ENCODE measurements at places on chromosomes 6 and 20. TPM values are rescaled to one million over a fixed set of nuclear protein-coding genes. Genes with fewer than 3 reads are reported as not detected.

- DNase-seq: no peak
Observed at GRCh38 chr6:159461266-159461665, 231.8 kb downstream of the SOD2 start.

DNA sequence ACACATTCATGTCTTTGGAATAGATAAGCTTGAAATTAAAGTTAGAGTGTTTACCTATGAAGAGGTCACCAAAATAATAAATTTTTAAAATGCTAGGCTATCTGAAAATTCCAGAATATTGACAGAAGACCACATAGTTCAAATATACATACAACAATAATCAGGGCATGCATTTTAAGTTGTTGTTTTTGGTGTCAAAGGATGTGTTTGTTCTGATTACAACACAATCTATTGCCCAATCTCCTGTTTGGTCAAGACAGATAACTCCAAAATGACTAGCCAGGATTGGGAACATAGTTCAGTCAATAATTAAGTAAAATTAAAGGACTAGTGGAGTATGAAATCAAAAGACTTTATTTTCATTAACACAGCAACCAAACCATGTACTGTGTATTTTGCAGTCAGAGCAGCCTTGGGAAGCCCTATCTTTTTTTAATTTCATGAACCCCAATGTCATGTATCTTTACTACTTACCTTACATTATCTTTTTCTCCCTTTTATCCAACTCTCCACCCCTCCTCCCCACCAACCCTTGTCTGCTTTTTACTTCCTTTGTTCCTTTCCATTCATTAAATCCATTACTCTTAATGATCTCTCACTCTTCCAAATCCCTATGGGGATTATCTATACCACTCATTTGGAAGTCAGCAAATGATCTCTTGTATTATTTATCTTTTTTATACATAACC, 111.2 kb downstream of the CDK19 start:
- DNase-seq: no peak

DNA sequence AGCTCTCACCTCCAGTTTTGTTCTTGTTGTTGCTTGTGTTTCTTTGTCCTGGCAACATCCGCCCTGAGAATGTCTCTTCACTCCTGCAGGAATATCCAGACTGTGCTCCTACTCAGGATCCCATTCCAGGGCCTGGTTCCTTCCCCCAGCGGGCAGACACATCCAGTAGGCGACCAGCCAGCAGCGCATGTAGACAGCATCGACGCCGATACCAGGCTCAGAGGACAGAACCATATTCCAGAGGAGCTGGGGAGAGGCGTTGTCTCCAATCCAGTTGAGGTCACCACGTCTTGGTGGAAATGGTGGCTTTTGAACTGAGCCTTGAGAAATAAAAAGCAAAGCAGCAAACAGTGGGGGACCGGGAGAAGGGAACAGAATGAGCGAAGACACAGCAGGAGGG, 114.6 kb upstream of the THBS2 start:
- no peak for DNase-seq

DNA sequence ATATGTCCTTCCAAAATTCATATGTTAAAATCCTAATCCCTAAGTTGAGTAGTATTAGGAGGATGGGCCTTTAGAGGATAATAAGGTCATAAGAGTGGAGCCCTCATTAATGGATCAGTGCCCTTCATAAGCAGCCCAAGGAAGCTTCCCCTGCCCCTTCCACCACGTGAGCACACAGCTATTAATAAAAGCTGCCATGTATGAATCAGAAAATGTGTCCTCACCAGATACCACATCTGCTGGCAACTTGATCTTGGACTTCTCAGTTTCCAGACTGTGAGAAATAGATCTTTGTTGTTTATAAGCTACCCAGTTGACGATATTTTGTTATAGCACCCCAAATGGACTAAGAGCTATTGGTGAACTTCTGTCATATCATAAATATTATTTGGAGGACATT, 207.7 kb upstream of the HDDC2 start:
- DNase-seq: no peak

GRCh38 chr20:50378170-50379000, 131.8 kb upstream of the PTPN1 start:
- DNase-seq: no peak

DNA sequence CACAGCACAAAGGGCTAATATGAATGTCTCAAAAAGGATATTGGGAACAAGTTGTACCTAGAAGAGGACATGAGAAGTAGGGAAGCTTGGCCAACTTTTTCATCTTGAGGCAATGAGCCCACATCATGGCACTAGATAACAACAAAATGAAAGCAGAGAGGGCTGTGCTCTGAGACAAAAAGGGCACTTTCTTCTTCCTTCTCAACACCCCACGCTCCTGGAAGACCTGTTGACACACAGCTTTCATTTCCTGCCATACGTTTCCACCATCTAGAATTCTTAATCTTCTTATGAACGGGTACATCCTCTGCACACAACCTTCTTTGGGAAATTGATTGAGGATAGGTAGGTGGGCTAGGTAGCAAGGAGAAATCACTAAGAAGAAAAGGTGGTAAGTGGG, 187.8 kb upstream of the STXBP5 start:
- no peak for DNase-seq

DNA sequence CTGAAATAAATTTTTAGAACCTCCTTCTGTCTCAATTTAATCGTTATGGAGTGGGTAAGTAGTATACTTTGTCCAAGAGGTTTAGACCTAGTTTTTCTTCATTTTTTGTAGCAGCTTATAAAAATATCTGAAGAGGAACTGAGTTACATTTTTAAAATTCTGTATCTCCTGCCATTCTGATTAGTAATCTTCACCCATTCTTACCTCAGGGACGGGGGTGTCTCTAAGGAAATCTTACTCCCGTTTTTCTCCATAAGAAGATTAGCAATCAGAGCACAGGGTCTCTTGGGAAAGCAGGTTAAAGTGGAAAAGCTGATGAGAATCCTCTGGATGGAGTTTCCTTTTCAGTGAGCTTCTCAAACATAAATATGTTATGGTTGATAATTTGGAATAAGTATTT, 259.3 kb upstream of the FAM83B start:
- DNase-seq: no peak

DNA sequence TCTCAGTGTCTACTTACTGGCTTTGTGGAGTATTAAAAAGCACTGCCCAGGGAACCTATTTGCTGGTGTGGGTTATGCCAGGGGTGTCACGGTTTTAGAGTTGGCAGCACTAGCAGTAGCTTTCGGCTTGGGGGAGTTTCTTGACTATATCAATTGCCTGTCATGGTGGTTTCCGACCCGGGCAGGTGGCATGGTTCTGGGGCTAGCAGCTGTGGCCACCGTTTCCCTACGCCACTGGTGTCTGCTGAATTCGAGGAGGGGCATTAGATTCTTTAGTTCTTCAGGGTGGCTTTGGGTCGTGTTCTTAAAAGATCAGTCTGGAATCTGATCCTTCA, 55.6 kb upstream of the FOXC1 start:
- DNase-seq: no peak

DNA sequence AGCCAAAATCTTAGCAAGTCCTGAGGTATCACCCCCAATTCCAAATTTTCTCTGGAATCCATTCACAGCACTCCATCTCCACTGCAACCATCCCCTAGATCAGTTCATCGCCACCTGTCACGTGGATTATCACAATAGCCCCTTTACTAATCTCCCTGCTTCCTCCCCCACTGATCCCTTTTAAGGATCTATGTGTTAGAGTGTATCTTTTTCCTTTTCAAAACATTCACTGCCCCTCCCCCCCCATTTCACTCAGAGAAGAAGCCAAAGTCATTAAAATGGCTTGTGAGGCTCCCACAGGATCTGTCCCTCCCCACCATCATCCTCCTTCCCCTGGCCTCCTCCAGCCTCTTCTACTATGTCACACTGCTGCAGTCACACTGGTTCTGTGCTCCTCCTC, 18.4 kb upstream of the SPAG4 start:
- no peak for DNase-seq

DNA sequence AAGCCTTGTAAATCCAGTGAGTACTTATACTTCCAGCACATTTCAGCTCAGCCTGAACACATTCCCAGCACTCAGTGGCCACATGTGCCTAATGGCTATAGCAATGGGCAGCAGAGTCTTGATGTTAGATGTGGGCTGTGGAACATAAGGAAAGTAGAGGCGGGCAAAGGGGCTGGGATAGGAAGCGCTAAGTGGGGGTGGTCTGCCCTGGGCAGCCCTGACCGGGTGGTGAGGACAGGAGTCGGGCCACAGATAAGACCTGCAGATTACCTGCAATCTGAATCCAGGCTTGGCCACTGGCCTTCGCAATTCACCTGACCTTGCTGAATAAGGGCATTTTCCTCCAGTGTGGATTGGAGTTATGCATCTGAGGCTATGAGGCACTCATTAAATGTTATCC, 11.1 kb upstream of the HMGA1 start:
- DNase-seq: no peak

DNA sequence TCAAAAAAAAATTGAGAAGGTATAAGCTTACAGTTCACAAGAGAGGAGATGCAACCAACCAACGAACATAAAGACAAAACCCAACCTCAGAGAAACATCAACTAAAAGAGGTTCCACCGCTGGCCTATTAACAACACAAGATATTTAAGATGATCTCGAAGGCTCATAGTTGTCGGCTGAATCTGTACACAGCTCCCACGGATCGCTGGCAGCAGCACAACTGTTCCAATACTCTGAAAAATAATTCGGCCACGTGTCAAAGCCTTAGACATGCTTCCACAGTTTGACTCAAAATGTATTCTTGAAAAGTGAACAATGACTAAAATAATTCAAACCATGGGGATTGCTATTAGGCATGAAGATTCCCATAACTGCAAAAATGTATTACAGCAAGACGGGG, 13.7 kb downstream of the EXOC2 start:
- no peak for DNase-seq

DNA sequence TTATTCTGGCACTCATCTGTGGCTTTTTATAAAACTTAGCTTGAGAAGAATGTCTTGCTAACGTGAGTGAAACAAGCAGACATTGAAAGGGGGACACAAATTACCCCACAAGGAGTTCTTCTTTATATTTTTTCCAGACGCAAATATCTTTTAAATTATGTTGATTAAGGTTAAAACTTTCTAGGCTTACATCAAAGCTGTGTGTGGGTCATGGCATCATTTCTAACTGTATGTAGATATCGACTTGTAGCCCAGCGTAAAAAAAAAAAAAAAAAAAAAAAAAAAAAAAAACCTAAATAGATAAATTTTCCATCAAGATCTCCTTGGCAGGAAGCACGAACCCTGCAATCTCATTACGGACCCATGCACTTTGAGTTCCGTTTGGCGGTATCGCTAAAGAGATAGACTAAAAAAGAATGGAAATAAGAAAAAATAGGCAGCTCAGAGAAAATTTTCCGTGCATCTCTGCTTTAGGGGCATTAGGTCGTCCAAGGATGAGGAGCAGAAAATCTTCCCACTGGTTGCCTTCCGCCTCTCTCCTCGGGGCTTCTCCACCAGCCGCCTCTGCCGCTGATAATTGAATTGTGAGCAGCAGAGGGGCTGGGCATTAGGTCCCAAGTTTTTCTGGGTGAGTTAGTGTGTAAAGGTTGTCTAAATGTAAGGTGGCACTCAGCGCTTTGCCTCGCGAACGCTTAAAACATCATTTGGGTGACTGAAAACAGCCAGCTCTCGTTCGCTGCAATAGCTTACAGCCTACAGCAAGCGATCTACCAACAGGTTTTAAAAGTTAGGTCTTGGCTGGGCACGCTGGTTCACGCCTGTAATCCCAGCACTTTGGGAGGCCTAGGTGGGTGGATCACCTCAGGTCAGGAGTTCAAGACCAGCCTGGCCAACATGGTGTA, 194.0 kb downstream of the TRIM27 start:
- DNase-seq: no peak

GRCh38 chr6:73314577-73315492, 39.2 kb downstream of the DPPA5 start:
- DNase-seq: no peak

GRCh38 chr6:17281497-17282481, 628 bp downstream of the RBM24 start:
- no peak for DNase-seq

Gene LAMA4
- 0.08 TPM for polyA plus RNA-seq

Gene SEC23B
- 44.9 TPM for polyA plus RNA-seq

Gene ELOVL4
- polyA plus RNA-seq: 5.2 TPM

Gene CD2AP
- 10.9 TPM for polyA plus RNA-seq

Gene UFL1
- 4.5 TPM for polyA plus RNA-seq

Gene FOXS1
- not detected for polyA plus RNA-seq

Gene SPAG4
- polyA plus RNA-seq: 2.2 TPM

Gene GFRAL
- not detected for polyA plus RNA-seq

Gene KIAA1755
- 0.06 TPM for polyA plus RNA-seq

Data from foreskin keratinocyte (primary cell).